OCI-LY7 (cell line): ENCODE measurements at places on chromosomes 5 and 9. TPM values are rescaled to one million over a fixed set of nuclear protein-coding genes. Genes with fewer than 3 reads are reported as not detected.
A peak's percentile ranks its signal among the peaks of the same experiment; 100 is the strongest.

GRCh38 chr5:38468202-38468673, 88.2 kb downstream of the LIFR start:
- no peak for DNase-seq

GRCh38 chr5:31537851-31538250, 5.8 kb downstream of the C5orf22 start:
- DNase-seq = no peak

The ENTREP1 gene
- total RNA-seq = not detected in 2 replicates

DNA sequence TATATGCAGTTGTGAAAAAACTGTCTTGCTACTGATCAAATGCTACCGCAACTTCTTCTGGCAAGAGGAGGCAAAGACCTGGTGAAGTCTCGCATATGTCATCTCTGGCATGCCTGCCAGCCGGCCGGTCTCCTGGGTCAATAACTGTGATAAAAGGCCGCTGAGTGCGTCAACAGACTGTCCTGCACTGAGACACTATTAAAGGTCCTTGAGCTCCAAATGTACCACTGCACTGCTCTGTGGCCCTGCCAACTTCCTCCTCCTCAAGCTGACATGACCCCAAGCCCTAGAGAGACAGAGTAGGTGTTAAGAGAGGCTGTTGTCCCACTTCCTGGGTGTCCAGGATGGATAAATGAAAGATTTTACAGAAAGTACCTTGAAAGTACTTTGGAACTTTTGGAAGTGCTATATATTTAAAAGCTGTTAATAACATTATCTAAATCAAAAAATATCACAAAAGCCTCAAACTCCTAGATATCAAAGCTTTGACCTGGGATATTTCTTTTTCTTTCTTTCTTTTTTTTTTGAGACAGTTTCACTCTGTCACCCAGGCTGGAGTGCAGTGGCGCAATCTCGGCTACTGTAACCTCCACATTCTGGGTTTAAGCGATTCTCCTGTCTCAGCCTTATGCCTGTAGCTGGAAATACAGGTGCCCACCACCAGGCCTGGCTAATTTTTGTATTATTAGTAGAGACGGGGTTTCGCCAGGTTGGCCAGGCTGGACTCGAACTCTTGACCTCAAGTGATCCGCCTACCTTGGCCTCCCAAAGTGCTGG, 31.5 kb downstream of the RAPGEF1 start:
- DNase-seq = peak; percentile 40

DNA sequence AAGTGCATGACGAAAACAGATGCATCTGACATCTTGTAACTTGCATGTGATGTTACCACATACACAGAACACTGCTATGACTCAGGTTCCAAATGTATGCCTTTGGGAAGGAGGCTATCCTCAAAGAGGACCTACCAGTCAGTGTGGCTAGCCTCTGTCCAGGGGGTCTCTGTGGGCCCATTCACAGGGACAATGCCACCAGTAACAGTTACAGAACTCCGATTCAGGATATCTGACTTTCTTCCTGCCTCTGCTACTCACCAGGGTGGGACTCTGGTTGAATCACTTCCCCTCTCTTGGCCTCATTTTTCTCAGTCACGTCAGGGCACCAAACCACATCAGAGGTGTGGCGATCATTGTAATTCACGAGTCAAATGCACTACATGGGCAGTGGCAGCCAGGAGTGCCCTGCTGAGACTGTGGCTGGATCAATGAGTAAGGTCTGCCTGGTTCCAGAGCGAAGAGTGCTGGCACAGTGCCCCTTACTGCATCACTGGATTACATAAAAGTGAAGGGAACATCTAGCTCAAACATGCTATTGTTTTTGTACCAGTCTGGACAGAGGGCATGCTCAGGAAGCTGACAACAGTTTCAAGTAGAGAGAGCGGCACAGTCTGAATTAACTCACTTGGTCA, 13.2 kb downstream of the ATOX1 start:
- DNase-seq = no peak

DNA sequence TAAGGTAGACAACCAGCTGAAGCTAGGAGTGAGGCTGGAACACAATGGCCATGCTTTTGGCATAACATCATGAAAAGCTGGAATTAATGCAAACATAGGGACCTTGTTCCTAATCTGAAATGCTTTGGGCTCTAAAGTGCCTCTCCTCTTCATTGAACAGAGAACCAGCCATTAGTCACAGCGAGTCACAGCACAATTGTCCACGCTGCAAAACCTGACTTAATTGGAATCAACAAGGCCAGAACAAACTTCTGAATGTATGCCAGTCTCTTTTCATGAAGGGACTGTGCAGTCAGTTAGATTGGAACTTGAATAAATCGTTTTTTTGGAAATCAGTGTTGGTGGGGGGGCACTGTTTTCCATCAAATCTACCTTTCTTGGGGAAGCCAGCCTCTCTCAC, 96.5 kb downstream of the JAKMIP2 start:
- DNase-seq = no peak

DNA sequence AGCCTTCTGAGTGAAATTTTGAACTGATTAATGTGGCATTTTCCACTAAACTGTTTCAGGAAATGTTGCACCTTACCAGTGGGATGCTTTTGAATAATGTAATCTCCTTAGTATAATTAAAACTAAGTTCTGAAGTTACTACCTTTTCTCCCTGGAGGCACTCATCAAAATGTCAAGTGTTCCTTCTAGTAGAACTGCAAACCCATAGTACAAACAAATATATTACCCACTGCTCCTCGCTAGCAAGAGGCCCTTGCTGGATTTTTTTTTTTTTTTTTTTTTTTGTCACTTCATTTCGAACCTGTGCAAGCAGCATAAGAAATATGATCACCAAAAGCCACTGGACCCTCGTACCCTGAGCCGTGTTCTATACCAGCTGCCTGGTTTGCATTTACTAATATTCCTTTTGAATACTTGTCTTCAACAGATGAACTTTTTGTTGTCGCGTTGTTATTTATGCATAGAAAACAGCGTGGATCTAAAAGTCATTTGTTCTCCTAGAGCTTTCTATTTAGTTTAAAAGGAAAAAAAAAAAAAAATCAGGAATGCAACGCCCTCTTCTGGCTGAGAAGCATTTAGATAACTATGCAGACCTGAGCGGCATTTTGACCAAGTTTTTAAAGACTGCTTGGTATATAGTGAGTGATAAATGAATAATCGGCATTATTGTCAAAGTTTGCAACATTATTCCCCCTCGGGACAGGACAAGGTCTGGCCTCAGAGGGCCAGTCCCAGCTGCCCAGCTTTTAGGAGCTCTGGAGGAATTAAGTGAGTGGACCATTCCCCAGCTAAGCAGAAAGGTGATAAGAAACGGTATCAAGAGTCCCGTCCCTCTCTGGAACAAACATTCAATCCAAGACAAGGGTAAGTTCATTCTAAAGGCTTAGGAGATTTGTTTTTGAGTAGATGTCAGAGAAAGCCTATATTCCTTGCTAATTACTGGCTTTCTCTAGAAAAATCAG, 162.5 kb upstream of the KIF2A start:
- peak; percentile 6 for DNase-seq

The LECT2 gene
- total RNA-seq = not detected in 2 replicates

The MIER3 gene
- 25.3 and 29.2 TPM in 2 replicates for total RNA-seq

GRCh38 chr5:74251141-74252035, 389.1 kb downstream of the ENC1 start:
- DNase-seq = peak; percentile 3

GRCh38 chr9:109416135-109416706, 81.9 kb downstream of the PTPN3 start:
- DNase-seq = peak; percentile 39

DNA sequence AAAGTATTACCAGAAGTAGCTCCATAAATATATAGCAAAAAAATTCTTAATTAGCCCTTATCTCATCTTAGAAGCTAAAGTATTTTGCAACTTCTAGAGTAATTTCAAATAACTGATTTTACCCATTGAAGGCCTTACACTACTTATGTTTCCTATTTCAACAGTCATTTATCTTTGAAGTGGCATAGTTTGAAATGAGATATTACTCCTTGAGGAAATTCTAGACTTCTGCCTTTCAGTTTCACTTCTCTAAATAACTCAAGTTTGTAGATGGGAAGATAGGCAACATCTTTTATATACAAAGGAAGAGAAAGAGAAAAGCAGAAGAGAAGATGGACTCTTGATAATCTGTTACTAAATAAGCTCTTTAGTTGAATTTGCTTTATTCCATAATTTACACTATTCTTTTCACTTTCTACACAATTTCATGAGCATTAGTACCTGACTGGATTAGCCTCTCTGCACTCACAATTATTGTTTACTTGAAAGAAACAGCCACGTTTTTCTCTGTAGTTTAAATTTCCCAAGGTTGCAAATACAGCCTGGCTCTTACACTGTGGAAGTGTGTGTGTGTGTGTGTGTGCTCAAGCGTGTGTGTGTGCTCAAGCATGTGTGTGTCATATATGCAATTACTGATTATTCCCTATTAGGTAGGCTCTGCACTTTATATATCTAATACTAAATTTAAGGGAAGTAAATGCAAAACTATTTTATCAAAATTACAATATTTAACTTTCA, 60.6 kb upstream of the EMB start:
- DNase-seq = peak; percentile 89

The PCDHB15 gene
- total RNA-seq = not detected in 2 replicates

GRCh38 chr5:167167191-167167795, 1124.2 kb upstream of the WWC1 start:
- DNase-seq = no peak

DNA sequence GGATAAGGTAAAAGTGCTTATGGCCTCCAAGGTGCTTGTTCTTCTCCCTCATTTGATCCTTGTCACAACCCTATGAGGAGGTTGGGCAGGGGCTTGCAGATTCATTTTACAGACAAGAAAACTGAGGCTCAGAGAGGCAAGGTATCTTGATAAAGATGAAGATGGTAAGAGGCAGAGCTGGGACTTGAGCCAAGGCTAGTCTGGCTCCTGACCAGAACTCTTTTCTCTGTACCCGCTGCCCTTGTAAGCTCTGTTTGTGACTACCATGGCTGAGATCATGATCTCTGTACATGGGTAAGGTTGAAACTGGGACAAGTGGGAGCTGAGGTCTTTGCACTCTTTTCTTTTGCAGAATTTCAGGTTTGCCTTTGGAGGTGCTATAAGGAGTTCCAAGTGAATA, 33.6 kb downstream of the SEC61B start:
- DNase-seq = no peak

- DNase-seq = no peak
Measured at GRCh38 chr5:61689153-61689846, 357.2 kb downstream of the ZSWIM6 start.

DNA sequence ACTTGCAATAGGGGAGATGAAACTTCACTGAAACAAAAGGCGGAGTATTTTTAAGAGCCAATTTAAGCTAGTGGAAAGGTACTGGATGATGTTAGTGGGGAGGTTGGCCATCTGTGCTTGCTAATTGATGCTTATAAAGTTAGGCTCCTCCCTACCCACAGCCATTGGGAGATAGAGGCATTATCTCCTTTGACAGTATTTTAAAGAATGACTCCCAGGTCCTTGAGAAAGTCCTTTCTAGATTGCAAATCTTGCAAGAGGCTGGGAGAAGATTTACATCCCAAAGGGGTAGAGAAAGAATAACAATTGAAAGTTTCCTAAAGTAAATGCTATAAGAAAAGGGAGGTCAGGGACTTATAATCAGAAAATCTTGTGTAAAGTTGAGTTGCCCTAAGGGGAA, 282.6 kb downstream of the BRINP1 start:
- DNase-seq = no peak

The BHMT gene
- total RNA-seq = not detected in 2 replicates

DNA sequence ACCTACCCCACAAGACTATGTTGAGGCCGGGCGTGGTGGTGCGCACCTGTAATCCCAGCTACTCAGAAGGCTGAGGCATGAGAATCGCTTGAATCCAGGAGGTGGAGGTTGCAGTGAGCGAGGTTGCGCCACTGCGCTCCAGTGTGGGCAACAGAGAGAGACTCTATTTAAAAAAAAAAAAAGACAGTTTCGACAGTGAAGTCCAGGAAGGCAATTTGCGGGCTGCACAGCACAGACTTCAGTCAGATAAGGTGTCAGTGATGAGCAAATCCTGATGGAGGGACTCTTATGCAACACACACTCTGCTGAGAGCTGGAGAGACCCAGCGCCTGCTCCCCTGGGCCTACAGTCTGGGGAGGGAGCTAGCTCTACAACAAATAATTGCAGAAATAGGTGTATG, 14.2 kb downstream of the CCNJL start:
- no peak for DNase-seq

DNA sequence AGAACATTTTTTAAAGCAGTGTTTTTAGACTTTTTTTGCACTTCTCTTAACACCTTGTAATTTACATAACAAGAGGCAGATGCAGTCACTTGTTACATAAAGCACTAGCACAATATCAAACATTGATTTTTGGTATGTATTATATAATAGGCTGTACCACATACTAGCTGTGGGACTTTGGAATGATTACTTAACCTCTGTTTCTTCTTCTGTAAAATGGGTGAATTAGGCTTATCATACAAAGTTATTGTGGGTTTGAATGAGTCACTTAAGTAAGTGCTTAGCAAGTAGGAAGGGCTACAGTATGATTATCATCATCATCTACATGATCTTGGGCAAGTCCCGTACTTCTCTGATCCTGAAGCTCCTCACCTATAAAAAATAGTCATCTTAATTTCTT, 2.1 kb downstream of the FAM81B start:
- no peak for DNase-seq

GRCh38 chr9:123562844-123563346, 206.9 kb downstream of the CRB2 start:
- DNase-seq = no peak

The FSTL4 gene
- total RNA-seq = not detected in 2 replicates

- DNase-seq = no peak
Measured at GRCh38 chr5:167992868-167993267, 298.6 kb upstream of the WWC1 start.

- DNase-seq = no peak
Measured at GRCh38 chr5:58149746-58150145, 310.1 kb downstream of the PLK2 start.

GRCh38 chr5:40962207-40962955, 53.1 kb downstream of the C7 start:
- no peak for DNase-seq

- no peak for DNase-seq
Measured at GRCh38 chr5:19564036-19564435, 424.0 kb downstream of the CDH18 start.

DNA sequence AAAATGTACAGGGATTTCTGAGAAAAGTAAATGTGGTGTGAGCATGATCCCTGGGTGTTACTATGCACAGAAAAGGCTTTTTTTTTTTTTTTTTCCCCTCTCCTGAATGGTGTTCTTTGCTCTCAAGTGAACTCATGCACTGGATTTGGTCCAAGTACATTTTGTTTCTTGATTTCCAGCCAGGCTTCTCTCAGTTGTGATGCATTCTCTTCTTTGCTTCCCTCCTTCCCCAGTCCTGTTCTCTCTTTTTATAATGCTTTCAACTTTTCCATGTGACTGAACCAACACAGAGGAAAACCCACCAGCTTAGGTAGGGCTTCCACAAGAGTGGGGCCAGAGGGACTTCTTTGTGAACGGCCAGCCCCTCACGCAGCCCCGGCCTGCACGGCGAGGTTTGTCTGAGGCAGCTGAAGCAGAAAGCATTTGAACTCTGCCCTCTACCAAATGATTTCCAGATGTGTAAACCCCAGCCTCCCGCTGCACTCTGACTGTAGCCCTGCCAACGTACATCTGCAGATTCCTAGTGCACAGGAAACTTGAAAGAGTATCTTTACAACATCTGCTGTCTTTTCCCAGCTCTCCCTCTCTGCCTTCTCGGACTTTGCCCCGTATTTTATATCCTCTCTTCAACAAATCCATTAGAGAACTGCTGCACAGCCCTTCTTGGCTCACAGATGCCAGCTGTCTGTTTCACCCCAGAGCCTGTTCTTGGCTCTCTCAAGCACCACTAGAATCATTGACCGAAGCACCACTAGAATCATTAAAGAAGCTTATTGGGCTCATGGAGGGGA, 71.8 kb upstream of the CD180 start:
- no peak for DNase-seq
